Fibroblast of skin of left biceps (primary cell): ENCODE measurements at places on chromosomes 1 and 21.

GRCh38 chr1:235649368-235650163 lies at the start of gene GNG4:
Gene GNG4 (minus strand): TSS chr1:235649784. CDS start chr1:235583838, 65,946 bp downstream.
- DNase-seq, result no peak

DNA sequence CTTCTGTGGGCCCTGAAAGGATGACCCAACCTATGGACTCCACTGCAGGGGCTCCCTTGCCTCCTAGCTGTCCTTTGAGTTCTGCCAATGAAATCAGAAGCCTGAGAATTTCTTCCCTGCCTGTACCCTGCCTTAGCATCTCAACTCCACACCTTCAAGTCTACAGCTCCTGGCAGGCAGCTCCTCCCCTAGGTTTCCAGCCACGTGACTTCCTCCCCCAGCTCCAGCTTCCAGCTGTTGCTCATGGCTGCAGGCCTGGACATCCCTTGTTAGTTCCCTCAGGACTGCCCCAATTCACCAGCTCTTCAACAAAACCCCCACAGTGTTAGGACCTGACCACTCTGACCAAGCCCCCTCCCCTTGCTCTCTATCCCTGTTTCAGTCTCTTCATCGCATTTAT lies 2.4 kb downstream of the RCAN1 start:
- DNase-seq, result no peak

DNA sequence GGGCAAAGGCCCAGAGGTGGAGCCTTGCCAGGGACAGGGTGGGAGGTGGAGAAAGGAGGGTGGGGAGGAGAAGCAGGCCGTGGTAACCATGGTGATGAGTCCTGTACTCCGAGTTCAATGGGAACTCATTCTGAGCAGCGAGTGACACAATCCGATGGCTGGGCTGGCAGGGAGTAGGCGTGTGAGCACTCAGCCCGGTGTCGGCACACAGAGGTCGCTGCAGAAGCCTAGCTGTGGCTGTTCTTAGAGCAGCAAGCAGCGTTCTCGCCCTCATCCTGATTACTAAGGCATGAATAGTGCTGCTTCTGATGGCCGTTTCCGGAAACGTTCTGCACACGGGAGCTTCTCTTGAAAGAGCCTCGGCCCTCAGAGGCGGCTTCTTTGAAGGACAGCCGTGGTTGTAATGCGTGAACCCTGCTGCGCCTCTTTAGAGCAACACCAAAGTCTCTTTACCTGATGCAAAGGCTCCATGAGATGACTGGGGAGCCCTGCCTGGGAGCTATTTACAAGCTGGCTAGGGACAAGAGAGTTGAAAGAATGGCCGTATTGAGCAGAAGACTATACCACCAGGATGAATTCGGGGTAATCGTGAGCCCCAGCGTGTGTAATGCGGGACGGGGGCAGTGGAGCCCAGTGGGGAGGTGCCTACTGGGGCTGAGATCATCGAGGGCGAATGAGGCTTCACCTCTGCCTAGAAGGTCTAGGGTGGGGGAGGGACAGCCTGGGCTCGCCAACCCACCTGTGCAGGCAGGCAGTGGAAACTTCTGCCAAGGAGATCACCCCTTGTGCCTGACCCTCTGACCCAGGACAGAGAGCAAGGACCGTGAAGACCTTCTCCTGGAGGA lies 72.8 kb upstream of the PAX7 start:
- no peak for DNase-seq

- no peak for DNase-seq
These were observed 29.9 kb upstream of the RPTN start for GRCh38 chr1:152188673-152189591.

DNA sequence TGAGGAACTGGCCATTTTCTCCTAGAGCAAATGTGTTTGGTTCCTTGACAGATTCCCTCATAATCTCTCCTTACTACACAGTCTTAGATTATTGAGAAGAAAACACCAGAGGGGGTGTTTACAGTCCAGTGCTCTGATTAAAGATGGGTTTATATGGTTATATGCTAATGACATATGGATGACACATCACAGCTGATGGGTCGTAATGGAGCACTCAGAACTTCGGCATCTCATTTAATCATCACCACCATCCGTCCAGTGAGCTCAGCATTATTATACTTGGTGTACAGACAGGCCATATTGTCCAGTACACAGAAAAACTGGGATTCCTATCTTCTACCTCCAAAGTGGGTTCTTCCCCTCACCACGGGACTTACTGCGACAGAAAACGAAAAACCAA lies 22.3 kb upstream of the NR5A2 start:
- no peak for DNase-seq
